ENCODE measurements at places on chromosomes 5 and 9.

- no peak for DNase-seq
These were observed 69.3 kb downstream of the DAPK1 start for GRCh38 chr9:87567001-87567400.

GRCh38 chr5:139872052-139872766 lies 76.6 kb downstream of the PSD2 start:
- no peak for DNase-seq

DNA sequence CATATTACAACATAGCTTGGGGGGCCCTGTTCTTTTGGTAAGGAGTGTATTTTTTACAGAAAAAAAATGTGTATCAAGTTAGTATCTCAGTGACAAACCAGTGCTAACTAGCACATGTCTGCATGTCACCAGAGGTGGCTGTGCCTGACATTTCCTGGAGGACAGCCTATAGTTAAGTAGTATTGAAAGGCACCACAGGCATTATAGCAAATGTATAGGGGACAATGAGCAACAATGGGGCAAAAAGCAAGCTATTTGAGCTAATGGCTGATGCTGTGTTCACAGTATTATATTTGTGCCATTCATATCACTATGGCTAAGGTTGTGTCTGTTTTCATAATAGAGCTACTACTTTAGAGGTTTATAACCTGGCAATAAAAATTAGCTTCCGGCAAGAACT lies 1644.0 kb downstream of the MAT2B start:
- no peak for DNase-seq

- peak; percentile 92 for DNase-seq
These were observed 142.6 kb upstream of the LMX1B start for GRCh38 chr9:126471084-126471624.

DNA sequence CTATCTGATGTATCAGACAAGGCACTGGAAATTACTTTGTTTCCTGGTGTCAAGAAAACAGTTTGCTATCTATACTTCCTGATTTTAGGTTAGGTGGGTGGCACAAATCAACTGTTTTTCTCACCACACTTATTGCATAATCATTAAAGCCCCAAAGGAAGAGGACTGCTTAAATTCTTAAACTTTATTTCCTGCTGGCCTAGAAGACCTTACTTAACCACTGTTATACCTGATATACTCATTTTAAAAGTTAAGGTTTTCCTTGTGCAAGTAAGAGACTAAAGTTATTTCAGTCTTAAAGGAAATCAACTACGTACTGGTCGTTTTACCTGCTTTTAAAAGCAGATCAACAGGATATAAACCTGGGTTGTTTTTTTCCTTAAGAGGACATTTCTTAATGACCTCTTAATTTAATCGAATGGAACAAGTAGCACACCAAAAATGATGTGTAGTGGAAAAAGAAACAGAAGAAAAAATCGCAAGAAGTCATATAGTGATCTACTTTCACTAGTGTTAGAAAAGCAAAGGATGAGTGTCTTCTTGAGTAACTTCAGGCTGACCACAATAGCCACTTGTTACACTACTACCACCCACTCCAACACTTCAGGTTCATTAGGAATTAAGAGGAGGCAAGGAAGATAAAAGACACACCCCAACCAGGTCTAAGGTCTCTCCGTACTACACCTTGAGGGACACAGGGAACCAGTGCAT lies 974 bp downstream of the CLINT1 start:
- DNase-seq = peak; percentile 42

DNA sequence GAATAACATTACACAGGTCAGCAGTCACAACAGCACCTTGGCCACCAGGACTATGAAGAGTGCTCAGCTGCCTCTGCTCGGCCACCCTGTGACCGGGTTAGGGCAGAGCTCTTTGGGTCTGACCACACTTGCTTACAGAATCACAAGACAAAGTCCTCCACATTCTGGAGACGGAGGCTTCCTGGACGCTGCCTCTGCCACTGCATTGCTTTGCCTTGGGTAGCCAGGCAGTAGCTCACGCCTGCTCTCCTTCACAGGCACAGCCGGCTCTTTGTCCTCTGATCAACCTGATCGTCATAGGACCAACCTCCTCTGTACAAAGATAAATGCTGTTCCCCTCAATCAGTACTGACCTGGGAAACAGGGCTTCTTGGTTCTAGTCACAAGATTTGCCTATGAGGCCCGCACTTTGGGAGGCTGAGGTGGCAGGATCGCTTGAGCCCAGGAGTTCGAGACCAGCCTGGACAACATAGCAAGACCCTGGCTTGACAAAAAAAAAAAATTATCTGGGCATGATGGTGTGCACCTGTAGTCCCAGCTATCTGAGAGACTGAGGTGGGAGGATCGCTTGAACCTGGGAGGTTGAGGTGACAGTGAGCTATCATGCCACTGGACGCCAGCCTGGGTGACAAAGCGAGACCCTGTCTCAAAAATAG lies 128.4 kb upstream of the IER5L start:
- DNase-seq = no peak

- no peak for DNase-seq
These were observed 82.4 kb upstream of the ADRA1B start for GRCh38 chr5:159833846-159834245.

DNA sequence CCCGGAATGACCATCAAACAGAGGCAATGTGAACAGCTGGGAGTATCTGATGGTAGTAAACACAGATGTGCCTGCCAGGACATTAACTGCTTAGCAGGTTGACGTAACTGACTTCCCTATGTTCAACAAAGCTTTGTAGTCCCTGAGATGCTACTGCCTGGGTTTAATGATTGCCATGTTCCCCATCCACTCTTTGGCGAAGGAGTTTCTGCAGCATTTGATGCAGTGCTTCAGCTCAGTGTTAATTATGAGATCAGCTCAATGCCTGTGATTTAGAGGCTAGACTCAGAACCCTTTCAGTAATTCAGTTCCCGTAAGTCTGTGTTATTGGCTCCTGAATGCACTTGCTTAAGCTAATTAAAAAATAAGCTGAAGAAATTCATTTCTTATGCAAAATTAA lies 547.3 kb upstream of the ZNF608 start:
- no peak for DNase-seq

DNA sequence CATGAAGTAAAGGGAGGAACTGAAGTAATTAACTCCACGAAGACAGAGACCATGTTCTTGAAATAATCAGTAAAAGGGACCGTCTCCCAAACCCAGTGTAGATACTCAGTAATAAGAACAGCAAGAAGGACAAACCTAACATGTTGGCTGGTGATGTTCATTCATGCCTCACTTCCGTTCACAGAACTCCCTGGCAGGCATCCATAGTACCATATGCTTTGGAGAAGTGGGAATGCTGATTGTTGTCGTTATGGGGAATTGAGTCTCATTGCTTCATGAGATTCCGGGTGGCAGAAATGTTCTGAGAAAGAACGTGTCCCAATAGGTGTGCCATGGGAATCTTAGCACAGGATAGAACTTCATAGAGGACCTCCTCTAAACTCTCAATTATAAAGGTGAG lies 452.3 kb downstream of the ZSWIM6 start:
- DNase-seq = peak; percentile 23

GRCh38 chr5:11675184-11675583 lies 229.1 kb downstream of the CTNND2 start:
- DNase-seq = no peak

GRCh38 chr5:177592010-177592834 lies at the start of gene TMED9:
Gene TMED9 (plus strand): TSS chr5:177592203. CDS start chr5:177592215, 12 bp downstream.
- peak; percentile 73 for DNase-seq

- no peak for DNase-seq
These were observed 53.4 kb upstream of the IL6ST start for GRCh38 chr5:56048124-56048523.

DNA sequence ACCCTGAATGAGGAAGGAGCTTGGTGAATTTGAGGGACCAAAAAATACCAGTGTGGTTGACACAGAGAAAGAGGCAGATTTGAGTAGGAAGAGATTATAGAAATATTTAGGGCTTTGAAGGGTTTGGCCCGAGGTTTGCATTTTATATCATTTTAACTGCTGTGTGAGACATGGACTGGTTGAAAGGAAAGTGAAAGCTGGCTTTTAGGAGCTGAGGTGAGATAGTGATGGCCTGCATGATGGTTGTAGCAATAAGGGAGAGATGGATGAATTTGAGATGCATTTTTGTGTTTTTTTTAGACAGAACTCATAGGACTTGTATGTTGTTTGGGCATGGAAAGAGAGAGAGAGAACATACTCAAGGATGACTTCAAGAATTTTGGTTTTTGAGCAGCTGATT lies 21.7 kb downstream of the FER start:
- no peak for DNase-seq

DNA sequence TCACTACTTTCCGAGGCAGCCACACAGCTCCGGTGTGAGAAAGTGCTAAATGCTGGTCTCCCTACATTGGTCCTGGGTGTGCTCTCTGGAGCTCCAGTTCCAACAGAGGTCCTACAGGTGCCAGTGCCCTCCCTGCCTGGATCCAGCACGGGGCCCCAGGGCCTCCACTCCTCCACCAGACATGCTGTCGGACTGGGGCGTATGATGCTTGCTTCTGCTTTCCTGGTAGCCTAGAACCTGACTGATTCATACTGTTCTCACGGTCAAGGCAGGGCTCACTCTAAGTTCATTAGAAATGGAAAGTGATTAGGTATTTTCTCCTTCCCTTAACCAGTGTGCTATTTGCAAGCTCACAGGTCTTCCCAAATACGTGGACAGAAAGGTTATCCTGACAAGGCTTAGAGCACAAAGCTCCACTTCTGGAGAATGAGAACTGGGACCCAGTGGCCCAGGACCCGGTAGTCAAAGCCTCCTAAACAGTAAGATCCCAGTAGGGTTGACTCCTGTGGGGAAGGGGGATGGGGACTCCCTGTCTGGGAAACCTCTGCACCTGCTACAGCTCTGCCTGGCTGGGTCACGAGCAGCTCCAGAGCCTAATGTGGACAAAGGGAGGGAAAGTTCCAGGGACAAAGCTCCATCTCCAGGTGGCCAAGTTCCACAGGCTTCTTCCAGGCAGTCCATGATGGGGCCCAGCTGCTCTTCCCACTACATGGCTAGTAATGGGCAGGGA lies 98.1 kb downstream of the PAX5 start:
- no peak for DNase-seq

DNA sequence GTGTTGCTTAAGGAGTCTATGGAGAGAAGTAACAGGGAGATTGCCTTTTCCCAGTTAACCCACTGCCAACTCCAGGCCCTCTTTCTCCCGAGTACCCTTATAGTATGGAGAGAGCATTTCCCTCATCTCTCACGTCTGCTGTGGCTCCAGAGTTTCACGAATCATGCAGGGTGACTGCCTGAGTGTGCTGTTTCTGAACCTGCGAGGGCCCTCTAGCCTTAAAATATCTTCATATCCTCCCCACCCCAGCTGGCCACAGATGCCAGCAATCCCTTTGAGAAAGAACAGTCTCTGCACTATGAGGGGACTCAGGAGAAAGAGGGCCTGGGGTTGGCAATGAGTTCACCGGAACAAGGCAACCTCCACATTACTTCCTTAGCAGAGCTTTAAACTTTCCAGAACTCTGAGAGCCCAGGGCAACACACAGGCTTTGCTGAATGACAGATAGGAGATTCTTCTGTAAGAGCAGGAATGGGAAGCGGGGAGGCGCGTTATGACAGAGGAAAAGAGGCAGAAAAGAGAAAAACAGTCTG lies 81.6 kb upstream of the ANKH start:
- no peak for DNase-seq

GRCh38 chr9:37187713-37188439 lies 67.5 kb downstream of the ZCCHC7 start:
- no peak for DNase-seq

- DNase-seq = no peak
These were observed 87.4 kb upstream of the FER start for GRCh38 chr5:108660291-108660690.

- DNase-seq = peak; percentile 28
These were observed 36.6 kb downstream of the CTNNA1 start for GRCh38 chr5:138789771-138790242.

DNA sequence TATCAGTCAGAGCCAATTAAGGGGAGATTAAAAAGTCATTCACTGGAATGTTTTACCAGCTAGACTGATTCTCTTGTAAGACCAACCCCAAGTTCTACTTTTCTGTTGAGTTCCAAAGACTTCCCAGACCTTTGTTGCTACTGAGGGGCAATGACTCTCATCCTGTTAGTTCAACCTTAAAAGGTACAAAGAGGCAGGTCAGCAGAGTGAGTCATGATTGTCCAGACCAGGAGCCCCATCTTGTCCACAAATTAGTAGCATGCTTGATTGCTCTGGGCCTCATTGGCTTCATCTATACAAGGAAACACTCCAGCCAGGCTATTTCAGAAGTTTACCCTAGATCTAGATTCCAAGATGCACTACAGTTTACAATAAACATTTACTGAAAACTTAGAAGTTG lies 79.9 kb upstream of the IL7R start:
- DNase-seq = no peak

- DNase-seq = peak; percentile 17
These were observed 35.8 kb upstream of the MEGF10 start for GRCh38 chr5:127254729-127255284.

- DNase-seq = no peak
These were observed 178.4 kb downstream of the MACROH2A1 start for GRCh38 chr5:135220394-135221186.

- DNase-seq = no peak
These were observed 195.2 kb downstream of the KCTD16 start for GRCh38 chr5:144365885-144366284.

DNA sequence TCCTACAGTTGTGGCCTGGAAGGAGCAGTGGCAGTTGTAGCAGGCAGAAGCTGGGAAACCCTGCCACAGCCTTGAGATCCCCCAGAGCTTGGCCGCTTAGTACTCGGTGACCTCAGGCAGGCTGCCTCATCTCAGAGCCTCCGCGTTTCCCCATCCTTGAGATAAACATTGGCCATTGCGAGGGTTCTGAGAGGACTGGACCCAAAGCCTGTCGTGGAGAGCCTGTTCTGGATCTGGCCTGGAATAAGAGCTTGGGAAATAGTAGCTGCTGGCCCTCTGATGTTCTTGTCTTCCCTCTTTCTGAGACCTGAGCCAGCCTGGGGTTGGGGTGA lies 1.3 kb downstream of the MIGA2 start:
- no peak for DNase-seq

GRCh38 chr5:154049636-154050035 lies 10.9 kb downstream of the MFAP3 start:
- DNase-seq = no peak

- DNase-seq = no peak
These were observed 61.0 kb downstream of the SUB1 start for GRCh38 chr5:32646061-32646969.

DNA sequence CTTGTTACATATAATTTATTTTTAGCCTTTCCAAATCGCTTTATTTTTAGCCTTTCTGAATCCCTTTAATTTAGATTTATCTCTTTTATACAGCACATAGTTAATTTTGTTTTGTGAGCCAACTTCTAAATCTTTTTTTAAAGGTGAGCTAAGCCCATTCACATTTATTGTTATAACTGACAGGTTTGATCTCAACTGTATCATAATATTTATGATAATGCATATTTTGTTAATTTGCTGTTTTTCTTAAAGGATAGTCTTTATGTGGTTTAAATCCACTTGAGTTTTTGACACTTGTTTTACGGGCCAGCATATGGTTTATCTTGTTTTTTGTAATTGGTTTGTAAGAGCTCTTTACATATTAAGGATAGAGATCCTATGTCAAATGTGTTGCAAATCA lies 177.8 kb upstream of the SMIM23 start:
- no peak for DNase-seq

- no peak for DNase-seq
These were observed 12.5 kb upstream of the COL5A1 start for GRCh38 chr9:134629061-134629585.
